Ovary (tissue), 10 donors: ENCODE measurements at places on chromosomes 13 and 19. TPM values are rescaled to one million over a fixed set of nuclear protein-coding genes. Genes with fewer than 3 reads are reported as not detected.

CERS1 gene
- total RNA-seq: 2.6 TPM

DNA sequence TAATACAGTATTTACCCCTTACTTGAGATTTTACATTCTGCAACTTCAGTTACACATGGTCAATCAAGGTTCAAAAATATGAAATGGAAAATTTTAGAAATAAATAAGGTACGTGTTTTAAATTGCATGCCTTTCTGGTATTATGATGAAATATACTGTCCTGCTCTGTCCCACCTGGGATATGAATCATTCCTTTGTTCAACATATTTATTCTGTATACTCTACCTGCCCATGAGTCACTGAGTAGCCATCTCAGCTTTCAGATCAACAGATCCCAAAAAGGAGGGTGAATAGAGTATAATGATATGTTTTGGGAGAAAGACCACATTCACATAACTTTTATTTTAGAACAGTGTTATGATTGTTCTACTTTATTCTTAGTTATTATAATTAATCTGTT is 37.8 kb downstream of the STOML3 start:
- DNase-seq: no peak

GRCh38 chr19:19747357-19748220 is 14.7 kb upstream of the ZNF14 start:
- no peak for DNase-seq

- DNase-seq: no peak
Observed at GRCh38 chr19:5828661-5829566, 10.6 kb downstream of the FUT6 start.
